ENCODE measurements at places on chromosomes 2 and 18.

DNA sequence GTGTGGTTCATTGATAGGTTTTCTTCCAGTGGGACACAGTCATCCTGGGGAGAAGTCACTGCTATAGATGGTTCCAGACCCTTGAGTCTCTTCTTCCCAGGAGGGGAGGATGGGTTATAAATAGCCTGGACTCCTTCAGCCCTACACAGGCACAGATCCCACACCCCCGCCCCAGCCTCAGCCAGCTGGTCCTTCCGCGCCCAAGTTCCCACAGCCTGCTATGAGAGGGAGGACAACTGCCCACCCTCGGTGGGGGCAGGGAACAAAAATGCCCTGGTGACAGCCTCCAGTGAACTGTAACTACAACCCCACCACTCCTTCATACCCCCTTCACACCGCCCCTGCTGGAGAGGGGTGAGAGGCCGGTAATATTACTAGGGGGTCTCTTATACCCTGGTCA is 3.2 kb downstream of the ZBTB7C start:
- no peak for DNase-seq

DNA sequence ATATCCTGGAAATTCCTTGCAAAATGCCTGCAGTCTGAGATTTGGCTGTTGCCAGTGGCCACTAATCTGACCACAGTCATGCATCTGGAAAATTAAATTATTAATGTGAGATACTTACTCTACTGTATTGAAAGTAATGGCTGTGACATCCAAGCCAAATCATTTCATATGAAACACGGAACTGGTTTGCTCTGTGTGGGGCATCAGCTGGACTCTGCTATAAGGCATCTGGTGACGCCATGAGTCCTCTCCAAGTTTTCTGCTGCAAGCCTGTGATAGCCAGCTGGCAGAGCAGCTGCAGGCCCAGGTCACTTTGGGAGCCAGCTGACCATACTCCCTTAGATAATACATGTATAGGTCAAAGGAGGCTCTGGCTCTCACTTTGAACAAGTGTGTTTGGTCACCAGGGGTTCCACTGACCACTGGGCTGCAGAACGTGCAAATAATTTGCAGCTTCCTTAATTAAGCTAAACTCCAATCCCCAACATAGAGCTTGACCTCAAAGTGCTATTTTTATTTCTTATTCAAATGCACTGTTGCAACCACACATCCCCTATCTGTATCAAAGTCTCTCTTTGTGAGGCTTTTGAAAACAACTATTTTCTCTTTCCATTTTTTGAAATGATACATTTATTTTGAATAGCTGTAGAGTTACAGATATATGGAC is 152.9 kb downstream of the NCKAP5 start:
- DNase-seq = no peak

- no peak for DNase-seq
These were observed 256.0 kb downstream of the BCL11A start for GRCh38 chr2:60297296-60298005.

- DNase-seq = no peak
These were observed 38.7 kb upstream of the ANXA4 start for GRCh38 chr2:69703189-69703588.

- no peak for DNase-seq
These were observed 803.6 kb upstream of the GYPC start for GRCh38 chr2:125852364-125852763.

DNA sequence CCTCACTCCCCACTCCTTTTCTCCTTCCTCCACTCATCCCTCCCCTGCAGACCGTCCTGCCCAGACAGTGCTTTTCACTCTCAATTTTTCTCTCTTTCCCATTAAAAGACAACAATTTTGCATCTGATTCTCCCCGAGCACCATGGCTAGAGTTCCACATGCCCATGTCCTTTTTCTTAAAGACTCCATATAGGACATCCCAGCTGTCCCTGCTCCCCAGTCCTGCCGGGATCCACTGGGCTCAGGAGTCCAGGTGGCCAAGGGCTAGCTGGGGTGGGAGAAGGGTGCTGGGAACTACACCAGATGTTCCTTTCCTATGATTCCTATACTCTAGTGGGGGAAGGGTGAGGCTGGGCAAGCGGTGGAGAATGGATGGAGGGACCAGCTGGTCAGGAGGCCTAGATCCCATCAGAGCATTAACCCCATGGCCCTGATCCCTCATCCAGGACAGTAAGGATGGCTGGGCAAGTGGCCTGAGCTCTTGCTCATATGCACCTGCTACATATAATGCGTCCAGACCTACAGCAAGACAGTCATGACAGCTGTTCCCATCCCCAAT is 52.8 kb upstream of the RMDN2 start:
- no peak for DNase-seq

GRCh38 chr2:218323526-218324472 is 31.5 kb upstream of the TMBIM1 start:
- no peak for DNase-seq

DNA sequence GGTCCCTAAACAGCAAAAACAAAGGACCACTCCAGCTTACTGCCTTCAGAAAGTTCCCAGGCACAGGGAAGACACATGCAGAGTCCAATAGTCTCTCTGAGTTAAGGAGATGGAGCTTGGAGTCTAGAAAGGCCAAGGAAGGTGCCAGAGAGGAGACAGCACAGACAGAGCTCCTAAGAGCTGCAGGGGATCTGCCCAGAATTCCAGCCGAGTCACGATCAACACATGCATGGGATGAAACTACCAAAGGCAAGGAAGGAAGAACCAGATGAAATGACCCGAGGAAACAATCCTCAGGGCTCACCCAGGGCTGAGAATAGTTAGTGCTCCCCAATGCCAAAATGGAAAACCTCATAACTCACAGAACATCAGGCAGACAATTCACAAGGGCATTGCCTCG is 15.4 kb downstream of the METTL4 start:
- no peak for DNase-seq

- no peak for DNase-seq
These were observed 2.0 kb downstream of the ASB18 start for GRCh38 chr2:236262238-236262637.

DNA sequence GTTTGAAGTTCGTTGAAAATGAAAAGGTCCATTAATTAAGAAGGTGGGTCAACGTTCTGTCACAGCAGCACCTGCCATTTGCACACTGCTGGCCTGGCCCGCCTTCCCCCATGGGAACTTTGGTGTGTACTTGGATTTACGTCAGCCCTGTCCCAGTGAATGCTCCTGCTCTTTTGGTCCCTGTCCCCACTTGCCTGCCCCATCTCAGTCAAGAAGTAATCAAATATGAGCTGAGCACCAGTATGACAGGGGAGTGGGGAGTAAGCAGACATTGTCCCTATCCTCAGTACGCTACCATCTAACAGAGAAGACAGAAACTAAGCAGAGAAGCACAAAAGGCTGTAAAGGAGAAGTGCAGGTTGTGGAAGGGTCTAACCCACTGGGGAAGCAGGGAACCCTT is 65.1 kb downstream of the SLC4A3 start:
- no peak for DNase-seq

DNA sequence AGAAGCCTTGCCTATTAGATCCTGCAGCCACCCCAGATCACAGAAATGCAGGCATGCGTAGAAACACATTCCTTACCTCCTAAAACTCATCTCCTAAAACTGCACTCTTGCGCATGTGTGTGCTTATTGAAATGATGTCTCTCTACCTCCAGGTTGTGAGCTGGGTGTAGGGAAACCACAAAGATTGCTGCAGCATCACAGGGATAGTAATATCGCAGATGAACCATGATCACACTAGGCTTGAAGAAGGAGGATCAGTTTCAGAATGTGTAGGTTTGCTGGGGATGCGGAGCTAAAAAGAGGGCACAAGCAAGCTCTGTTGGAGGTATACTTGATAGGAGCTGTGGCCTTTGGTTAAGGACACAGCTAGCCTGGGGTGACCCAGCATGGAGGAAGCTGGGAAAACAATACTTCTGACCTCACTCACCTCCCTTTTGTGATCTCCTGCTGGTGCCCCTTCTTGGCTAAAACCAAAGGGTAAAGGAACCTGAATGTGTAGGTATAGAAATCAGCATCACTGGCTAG is 118.8 kb downstream of the SETBP1 start:
- DNase-seq = no peak

DNA sequence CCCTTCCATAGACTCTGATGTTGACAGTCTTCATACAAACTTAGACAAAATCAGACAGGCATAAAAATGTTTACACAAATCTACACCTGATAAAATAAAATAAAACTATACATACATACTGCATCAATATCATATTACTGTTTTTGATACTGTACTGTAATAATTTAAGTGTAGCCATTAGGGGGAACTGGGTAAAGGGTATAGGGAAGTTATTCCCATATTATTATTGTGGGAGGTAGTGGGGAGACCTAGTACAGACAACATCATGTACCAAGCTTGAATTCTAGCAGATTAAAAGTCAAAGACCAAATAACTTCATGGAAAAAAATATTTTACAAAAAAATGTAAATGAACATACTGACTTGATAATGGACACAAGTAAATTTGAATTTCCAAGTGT is 43.3 kb downstream of the PUM2 start:
- no peak for DNase-seq

DNA sequence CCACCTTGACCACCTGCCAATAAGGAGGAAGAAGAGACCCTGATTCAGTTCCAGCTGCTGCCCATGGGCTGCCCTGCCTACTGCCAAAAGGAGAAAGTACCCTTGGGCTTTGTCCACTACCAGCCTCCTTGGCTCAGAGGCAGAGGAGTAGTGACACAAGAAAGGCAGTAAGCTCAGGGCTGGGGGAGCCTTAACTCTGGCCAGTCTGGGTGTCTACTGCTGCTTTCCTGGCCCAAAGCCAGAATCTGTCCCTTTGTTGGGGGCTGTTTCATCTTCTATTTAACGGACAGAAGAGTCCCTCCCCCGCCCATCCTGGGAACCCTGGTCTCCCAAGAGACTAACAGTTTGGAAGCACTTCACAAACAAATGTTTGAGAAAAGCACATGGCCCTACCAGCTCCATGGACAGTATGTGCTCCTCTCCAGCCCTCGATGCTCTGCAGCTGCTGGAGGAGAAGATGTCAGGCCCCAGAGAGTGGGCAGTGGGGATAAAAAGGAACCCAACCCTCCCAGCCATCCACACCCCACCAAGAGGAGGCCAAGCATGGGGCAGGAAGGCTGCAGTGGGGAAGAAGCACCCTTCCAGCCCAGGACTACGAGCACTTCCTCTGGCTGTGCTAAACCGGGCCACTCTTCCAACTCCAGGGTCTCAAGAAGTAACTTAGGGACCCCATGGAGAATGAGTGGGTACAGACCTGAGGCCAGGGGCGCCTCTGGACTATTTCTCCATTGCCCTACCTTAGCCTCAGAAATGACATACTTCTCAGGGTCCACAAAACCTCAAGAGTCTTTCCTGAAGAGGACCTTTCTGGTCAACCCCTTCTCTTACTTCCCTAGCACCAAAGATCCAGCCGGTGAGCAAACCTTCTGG is 1.2 kb downstream of the ATG9A start:
- DNase-seq = no peak

DNA sequence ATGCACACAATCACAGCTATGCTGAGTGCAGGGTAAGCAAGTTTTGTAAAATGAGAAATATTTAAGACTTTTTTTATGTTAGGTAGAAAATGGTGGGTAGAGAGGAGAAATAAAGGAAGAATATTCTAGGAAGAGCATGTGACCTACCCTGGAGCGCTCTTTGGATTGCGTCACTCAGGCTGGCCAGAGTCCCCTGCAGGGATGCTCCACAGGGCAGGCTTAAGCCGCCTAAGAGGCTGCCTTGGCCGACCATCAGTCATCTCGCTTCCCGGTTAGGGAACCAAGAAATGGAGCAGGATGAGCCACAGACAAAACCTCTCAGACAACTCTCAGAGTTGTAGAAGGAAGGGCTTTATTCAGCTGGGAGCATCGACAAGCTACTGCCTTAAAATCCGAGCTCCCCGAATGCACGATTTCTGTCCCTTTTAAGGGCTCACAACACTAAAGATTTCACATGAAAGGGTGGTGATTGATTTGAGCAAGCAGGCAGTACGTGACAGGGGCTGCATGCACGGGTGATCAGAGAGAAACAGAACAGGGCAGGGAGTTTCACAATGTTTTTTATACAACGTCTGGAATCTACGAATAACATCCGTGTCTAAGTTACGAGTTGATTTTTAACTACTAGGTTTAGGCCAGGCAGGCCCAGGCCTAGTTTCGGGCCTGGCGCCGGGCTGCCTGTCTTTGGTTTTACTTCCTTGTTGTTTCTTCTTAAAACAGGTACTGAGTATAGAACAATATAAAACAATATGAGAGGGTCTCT is 1072.0 kb downstream of the CBLN2 start:
- no peak for DNase-seq

DNA sequence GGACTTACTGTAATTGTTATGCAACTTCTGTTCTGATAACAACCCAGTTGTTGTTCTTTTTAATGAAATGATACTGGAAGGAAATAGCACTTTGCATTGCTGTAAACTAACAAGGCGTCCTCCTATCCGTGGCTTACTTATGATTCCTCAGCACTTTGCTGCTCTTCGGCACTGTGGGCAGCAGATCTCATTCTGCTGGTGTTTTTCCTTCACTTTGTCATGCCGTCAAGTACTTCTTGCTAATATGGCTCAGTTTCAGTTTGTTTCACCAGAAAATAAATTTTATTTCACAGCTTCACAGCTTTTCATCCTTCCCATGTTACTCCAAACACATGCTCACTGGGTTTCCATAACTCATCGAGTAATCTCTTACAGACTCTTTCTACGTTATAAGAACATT is 289.3 kb downstream of the MEIS1 start:
- DNase-seq = no peak

- DNase-seq = no peak
These were observed 2.0 kb downstream of the ZNF521 start for GRCh38 chr18:25349926-25350487.

DNA sequence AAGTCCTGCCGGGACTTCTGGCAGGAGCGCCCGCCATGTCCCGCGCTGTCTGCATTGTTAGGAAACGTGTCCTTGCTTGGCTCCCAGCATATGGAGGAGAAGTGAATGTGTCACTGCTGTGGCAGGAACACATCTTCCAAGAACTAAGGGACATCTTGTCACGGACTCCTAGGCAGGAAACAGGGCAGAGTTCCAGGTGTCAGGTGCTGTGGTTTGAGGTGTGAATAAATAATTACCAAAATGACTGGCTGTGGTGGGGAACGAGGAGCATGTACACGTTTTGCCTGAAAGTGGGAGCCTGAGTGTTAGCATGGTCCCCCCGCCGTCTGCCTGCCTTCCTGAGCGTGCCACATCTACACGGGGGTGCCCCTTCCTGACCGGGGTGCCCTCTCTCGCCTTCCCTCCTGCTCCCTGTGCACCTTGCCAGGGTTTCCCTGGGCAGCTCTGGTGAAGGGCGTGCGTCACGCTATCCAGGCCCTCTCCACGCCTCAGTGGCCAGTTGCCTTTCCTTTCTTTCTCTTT is 237.5 kb downstream of the LDLRAD4 start:
- DNase-seq = no peak

Measured in stimulated activated CD8-positive, alpha-beta memory T cell treated with anti-CD3 and anti-CD28 coated beads, Interleukin-15, amount 100 ng/mL, for 48 hours (primary cell).